ENCODE measurements at places on chromosomes 3 and 15. TPM values are rescaled to one million over a fixed set of nuclear protein-coding genes. Genes with fewer than 3 reads are reported as not detected.

DNA sequence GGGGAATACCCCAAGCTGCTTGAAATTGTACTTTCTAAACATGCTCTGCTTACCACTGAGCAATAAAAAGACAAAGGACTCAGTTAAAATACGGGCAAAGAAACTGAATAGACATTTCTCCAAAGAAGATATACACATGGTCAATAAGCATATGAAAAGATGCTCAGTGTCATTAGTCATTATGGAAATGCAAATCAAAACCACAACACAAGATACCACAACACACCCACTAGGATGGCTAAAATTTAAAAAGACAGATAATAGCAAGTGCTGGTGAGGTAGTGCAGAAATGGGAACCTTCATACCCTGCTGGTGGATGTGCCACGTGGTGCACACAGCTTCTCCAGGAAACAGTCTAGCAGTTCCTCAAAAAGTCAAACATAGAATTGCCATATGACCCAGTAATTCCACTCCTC, 21.3 kb downstream of the LRIG1 start:
- H3K27ac ChIP-seq = no peak overlapping the region
- peaks cover 99% of the 10 kb centered on the region for H3K4me1 ChIP-seq
- DNase-seq = no peak

- DNase-seq = no peak
- H3K4me3 ChIP-seq = no peak overlapping the region
- H3K27ac ChIP-seq = no peak overlapping the region
- no peaks in the 10 kb centered on the region for H3K27me3 ChIP-seq
Observed at GRCh38 chr3:193942516-193943055, 193.4 kb upstream of the HES1 start.

Gene ACTR8
- polyA plus RNA-seq = 24.7 TPM

Gene BCL2A1
- polyA plus RNA-seq = 26.5 TPM

DNA sequence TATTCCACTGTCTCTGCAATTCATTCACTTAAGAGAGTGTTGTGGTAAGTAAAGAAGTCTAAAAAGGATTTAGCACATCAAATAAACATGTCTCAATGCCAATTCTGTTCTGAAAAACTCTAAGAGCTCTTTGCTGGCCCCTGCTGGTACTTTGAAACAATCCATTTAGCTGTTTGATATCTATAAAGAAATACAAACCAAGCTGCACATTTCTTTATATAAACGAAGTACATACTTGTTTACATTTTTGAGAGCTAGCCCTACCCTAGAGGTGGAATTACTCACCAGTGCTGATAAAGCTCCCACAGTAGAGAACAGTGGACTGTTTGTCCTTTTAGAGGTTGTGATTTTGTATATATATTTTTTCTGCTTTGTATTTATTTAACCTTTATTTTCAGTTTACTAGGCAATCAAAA, 75.5 kb downstream of the NEDD4 start:
- peak; percentile 5 for DNase-seq
- H3K27ac ChIP-seq = no peak overlapping the region
- H3K36me3 ChIP-seq = no peaks in the 10 kb centered on the region

Gene FGD5
- polyA plus RNA-seq = not detected

Gene CD200R1
- polyA plus RNA-seq = 27.6 TPM

Gene CCR9
- polyA plus RNA-seq = 4.4 TPM

DNA sequence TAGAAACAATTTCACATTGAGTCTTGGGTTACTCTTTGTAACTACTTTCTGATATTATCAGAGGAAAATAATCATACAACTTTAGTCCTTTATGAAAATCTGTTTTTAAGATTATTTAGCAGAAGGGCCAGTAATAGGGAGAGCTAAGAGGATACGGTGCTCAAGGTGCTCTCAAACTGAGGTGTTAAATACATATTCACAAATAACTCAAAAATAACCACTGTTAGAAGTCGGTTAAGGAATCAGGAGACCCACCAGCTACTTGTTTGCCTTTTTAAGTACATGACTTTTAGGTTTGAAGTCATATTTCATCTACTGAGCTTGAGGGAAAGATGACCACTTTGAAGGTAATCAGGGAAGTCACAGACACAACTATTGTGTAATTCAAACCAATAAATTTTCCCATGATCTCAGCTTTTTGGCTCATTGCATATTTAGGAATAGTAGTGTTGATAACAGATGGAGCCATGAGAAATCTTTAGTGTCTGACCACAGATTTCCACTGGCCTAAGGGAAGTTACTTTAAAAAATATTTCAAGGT, 1.4 kb upstream of the RSRC1 start:
- H3K27ac ChIP-seq = no peak overlapping the region
- no peaks in the 10 kb centered on the region for H3K36me3 ChIP-seq

Gene ARL14
- not detected for polyA plus RNA-seq

DNA sequence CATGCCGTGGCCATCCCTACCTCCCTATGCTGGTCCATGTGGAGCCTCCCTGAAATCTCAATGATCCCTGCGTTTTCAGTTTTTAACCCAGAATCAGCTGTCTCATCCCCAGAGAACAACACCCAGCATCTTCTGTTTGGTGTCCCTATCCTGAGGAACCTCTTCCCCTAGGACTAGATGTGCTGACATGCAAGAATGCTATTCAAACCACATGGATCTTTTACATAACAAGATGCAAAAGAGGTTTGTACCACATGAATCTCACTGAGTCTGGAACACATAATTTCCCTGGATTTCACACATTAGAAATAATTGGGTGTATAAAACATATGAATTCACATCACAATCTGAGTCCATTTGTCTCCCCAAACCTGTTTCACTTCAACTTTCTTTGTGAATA, 174.6 kb upstream of the NECTIN3 start:
- H3K27me3 ChIP-seq = no peaks in the 10 kb centered on the region
- H3K4me3 ChIP-seq = no peak overlapping the region
- H3K4me1 ChIP-seq = no peaks in the 10 kb centered on the region

- DNase-seq = no peak
- H3K4me3 ChIP-seq = no peak overlapping the region
- H3K27ac ChIP-seq = no peak overlapping the region
- no peaks in the 10 kb centered on the region for H3K36me3 ChIP-seq
Observed at GRCh38 chr15:38349251-38349650, 96.6 kb downstream of the SPRED1 start.

- H3K36me3 ChIP-seq = no peaks in the 10 kb centered on the region
- H3K4me3 ChIP-seq = no peak overlapping the region
- peaks cover 12% of the 10 kb centered on the region for H3K4me1 ChIP-seq
Observed at GRCh38 chr3:112904786-112905185, 58.1 kb upstream of the CD200R1L start.

GRCh38 chr3:45035441-45036301, 9.6 kb downstream of the CLEC3B start:
- no peaks in the 10 kb centered on the region for H3K36me3 ChIP-seq
- DNase-seq = no peak
- H3K27ac ChIP-seq = no peak overlapping the region
- H3K4me3 ChIP-seq = no peak overlapping the region
- H3K27me3 ChIP-seq = no peaks in the 10 kb centered on the region

Gene SHISA5
- 434 TPM for polyA plus RNA-seq

Gene CLDN11
- polyA plus RNA-seq = not detected

GRCh38 chr3:120033596-120033995, 60.7 kb downstream of the GSK3B start:
- H3K27ac ChIP-seq = no peak overlapping the region
- no peak overlapping the region for H3K4me3 ChIP-seq
- DNase-seq = no peak
- H3K27me3 ChIP-seq = no peaks in the 10 kb centered on the region
- H3K36me3 ChIP-seq = no peaks in the 10 kb centered on the region

Gene DCUN1D1
- 26.1 TPM for polyA plus RNA-seq

- no peak for DNase-seq
- peaks cover 83% of the 10 kb centered on the region for H3K36me3 ChIP-seq
- H3K4me1 ChIP-seq = no peaks in the 10 kb centered on the region
Observed at GRCh38 chr3:12907296-12907695, 65.9 kb upstream of the RPL32 start.

DNA sequence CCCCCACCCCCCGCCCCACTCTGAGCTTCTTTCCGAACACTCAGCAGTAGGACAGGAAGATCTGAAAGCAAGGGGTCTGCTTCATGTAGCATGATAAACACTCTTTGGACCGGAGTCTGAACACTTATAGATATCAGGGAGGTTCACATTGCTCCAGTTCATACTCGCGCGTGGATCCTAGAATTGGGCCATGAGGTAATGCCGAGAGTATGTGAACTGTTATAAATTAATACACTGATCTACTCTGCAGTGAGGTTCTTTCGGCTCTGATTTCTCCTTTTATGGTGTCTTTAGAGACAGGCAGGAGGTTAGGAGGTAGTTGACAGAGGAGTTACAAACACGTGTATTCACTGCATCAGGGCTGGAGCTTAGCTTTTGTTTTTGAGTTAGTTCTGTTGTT, 223.0 kb downstream of the THSD4 start:
- DNase-seq = no peak
- H3K27ac ChIP-seq = no peak overlapping the region
- H3K36me3 ChIP-seq = no peaks in the 10 kb centered on the region
- H3K27me3 ChIP-seq = no peaks in the 10 kb centered on the region

DNA sequence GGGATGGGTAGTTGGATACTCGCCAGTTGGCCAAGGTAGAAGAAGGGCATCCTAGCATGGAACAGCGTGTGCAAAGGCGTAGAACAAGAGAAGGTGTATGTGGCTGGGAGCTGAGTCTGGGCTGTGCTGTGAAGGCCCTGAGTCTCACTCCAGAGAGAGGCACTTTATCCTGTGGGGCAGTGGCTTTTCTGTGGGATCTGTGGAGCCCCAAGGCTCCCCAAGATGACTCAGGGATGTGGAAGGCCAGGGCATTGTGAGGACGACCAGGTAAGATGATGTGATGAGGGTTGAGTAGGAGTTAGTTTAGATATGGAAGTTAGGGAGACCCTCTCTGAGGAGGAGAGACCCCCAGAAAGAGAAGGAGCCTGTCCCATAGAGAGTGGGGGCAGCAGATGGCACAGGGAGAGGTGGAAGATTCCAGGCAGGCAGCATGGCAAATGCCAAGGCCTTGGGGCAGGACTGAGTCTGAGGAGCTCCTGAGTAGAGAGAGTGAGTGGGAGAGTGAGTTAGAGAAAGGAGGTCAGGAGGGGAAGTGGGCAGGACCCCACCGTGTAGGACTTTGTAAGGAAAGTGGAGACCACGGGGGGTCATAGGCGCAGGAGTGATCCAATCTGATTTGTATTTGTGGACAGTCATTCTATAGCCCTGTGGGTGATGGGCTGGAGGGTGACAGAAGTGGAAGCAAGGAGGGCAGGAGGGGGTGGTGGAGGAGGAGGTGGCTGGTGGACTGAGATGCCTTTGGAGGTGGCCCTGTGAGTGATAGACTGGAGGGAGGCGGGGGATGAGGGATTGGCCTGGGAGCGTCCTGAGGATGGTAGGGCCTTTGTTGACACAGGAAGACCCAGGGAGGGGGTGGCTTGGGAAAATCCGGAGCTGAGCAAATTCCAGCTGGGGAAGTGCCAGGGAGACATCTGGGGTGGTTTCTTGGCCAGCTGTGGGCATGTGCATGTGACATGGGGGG, 50.3 kb downstream of the FBLN2 start:
- H3K4me1 ChIP-seq = no peaks in the 10 kb centered on the region
- H3K36me3 ChIP-seq = no peaks in the 10 kb centered on the region
- DNase-seq = no peak
- H3K27ac ChIP-seq = no peak overlapping the region

DNA sequence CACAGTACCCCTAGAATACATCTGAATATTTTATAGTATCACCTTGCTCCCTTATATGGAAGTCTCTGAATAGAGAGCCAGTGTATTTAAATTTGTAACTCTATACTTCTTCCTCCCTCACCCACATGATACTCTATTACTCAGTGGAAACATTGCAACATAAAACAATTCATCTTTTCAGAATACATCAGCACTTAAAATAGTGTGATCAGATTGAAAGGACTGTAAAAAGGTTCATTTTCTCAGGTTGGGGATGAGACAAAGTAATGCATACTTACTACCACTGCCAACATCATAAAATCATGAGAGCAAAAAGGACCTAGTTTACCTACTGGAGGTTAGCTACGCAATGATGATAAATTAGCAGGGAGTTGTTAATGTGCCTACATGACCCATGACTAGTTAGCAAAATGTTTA, 13.8 kb upstream of the THRB start:
- H3K27ac ChIP-seq = no peak overlapping the region
- no peaks in the 10 kb centered on the region for H3K27me3 ChIP-seq
- no peak overlapping the region for H3K4me3 ChIP-seq

Gene SLC27A2
- 0.93 TPM for polyA plus RNA-seq

DNA sequence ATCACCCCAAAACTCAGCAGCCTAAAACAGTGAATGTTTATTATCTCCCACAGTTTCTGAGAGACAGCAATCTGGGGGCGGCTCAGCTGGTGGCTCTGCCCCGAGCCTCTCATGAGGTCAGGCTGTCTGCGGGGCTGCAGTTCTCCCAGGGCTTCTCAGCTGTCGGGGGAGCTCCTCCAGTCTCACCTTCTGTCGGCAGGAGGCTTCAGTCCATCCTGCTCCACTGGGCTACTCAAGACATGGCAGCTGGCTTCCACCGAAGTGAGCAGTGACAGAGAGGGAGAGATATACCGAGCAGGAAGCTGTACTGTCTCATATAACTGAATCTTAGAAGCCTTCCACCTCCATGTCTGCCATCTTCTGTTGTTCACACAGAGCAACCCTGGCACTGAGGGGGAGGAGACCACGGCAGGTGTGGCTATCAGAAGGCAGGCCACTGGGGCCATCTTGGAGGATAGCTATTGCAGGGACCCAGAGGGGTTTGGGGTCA, 72.8 kb upstream of the ITGA11 start:
- H3K36me3 ChIP-seq = no peaks in the 10 kb centered on the region
- H3K4me1 ChIP-seq = no peaks in the 10 kb centered on the region

Gene PDE8A
- 1.9 TPM for polyA plus RNA-seq

Gene GREM1
- not detected for polyA plus RNA-seq

Gene PLCH1
- 0.02 TPM for polyA plus RNA-seq

GRCh38 chr3:126158016-126158911, 22.1 kb downstream of the ALDH1L1 start:
- no peaks in the 10 kb centered on the region for H3K4me1 ChIP-seq
- DNase-seq = no peak
- no peak overlapping the region for H3K27ac ChIP-seq
- no peaks in the 10 kb centered on the region for H3K36me3 ChIP-seq
- no peak overlapping the region for H3K4me3 ChIP-seq

DNA sequence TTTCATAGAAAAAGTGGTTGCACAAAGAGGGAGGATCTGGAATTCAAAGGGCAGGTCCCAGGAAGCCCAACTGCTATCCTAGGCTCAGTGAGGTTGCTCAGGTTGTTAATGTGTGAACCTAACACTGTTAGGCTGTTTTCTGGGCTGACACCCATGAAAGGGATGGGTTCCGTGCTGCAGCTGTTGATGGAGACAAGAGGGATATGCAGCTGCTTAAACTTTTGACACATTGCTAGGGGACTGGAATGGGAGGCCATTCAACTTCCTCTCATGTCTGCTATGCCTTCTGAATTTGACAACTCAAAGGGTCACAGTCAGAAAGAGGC, 198.0 kb upstream of the NR2E3 start:
- no peak overlapping the region for H3K4me3 ChIP-seq
- H3K27ac ChIP-seq = no peak overlapping the region
- H3K4me1 ChIP-seq = no peaks in the 10 kb centered on the region
- DNase-seq = no peak

GRCh38 chr15:88014454-88015160, 241.9 kb downstream of the NTRK3 start:
- no peak overlapping the region for H3K4me3 ChIP-seq
- no peaks in the 10 kb centered on the region for H3K27me3 ChIP-seq
- no peaks in the 10 kb centered on the region for H3K4me1 ChIP-seq
- DNase-seq = no peak
- H3K27ac ChIP-seq = no peak overlapping the region
- H3K36me3 ChIP-seq = no peaks in the 10 kb centered on the region

Measured in CD4-positive, alpha-beta memory T cell (primary cell).